ENCODE measurements at places on chromosomes 2 and 18.

DNA sequence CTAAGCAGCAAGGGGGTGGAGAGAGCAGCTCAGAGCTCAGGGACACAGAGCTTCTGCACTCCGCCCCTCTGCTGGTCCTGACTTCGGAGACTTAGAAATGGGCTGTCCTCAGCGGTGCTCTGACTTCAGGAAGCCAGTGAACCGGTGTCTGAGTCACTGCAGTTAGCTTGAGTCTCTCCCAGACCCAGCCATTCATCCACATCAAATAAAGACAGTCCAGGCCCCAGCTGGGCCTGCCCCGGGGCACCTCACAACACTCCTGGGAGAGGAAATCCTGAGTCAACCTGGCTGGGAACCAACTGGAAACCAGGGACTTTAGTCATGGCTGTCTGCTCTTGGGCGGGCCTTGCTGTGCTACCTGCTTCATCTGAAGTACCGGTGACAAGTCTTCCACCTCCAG lies 5.4 kb upstream of the ITGB6 start:
- no peak for DNase-seq

DNA sequence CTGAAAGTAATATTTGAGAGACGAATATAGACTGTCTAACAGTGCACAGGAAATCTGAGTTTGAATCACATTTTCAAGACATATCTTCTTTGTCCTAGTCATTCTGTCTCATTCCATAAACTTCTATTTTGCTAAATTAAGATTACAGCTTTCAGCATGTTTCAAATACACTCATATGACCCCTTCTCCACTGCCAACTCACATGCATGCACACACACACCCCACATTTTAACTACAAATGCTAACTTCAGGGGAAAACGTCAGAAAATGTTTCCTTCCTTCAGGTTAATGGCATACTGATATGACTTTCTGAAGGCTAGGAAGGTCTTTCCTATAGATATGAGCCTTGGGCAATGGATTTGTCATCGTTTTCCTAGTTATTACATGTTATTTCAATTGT lies 373.7 kb downstream of the RBM43 start:
- no peak for DNase-seq

GRCh38 chr2:119371111-119371510 lies 4.3 kb downstream of the DBI start:
- DNase-seq, result no peak

- no peak for DNase-seq
Observed at GRCh38 chr2:152155209-152155608, 20.4 kb downstream of the STAM2 start.

DNA sequence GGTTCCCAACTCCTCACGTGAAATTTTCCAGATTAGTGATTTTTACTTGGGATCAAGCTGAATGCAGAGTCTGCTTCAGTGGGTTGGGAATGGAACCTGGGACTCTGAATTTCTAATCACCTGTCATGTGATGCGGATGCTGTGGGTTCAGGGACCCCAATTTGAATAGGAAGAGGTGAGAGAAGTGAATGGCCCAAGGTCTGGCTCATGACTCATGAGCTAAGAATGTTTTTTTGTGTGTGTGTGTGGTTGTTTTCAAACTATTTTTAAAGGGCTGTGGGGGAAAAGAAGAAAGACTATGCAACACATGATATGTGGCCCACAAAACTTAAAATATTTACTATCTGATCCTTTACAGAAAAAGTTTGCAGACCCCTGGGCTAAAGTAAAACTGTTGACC lies 108.5 kb upstream of the CYRIA start:
- no peak for DNase-seq

DNA sequence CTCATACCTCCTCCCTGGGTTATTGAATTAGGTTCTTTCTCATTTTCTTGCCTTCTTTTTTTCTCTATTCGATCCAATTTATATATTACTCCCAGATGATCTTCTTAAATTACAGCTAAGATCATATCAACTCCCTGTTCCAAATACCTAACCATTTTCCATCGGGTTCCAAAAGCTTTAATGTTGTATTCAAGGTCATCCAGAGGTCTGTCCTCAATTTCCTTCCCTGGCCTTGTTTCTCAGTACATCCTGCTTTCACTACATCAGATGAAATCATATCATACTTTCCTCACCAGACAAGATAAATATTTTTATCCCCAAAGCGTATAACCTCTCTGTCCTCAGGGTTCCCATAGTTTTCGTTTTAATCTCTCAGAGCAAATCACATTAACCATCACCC lies 36.3 kb upstream of the GREB1L start:
- no peak for DNase-seq

DNA sequence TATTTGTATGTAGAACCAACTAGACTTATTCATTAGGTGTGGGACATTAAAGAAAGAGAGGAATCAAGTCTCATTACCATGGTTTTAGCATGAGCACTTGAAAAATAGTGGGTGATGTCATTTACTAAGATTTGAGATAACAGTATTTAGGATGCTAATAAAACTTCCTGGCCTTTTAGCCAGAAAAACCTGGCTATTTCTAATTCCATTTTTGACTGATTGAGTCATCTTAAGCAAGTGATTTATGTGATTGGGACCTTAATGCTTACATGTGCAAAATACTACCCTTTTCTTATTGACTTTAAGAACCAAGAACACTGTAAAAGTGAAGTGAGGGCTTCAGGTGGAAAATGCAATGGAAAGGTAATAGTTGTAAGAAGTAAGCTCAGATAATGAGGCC lies 196.8 kb upstream of the SESTD1 start:
- no peak for DNase-seq

- DNase-seq, result no peak
Observed at GRCh38 chr2:205495819-205496218, 186.5 kb upstream of the NRP2 start.

- DNase-seq, result no peak
Observed at GRCh38 chr2:74314107-74314506, 29.1 kb downstream of the SLC4A5 start.

DNA sequence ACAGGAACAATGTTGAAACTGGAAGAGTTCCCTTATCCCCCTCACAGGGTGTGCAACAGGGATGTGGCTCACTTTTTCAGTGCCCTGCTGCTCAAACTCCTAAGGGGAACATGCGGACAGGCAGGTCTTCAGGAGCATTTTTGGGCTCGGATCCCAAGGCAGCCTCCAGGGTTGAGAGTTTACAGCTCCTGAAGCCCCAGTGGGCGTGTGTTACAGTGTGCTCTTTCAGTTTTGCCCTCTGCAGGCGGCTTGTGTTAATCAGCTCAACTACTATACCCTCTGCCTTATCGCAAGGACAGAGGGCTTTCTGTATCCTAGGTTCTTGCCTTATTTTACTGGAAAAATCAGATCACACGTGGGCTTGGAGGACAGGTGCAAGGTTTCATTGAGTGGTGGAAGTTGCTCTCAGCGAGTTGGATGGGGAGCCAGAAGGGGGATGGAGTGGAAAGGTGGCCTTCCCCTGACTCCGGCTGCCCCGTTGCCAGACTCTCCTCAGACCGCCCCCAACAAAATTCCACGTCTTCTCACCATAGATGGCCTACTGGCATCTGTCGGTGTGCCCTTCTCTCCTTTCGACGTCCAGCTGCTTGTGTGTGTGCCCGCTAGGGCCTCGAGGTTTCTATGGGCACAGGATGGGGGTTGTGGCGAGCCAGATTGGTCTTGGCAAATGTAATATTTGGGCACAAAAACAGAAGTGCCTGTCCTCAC lies 541.9 kb downstream of the TMX3 start:
- no peak for DNase-seq

GRCh38 chr2:43576981-43577892 lies 18.6 kb downstream of the THADA start:
- DNase-seq, result no peak

- DNase-seq, result no peak
Observed at GRCh38 chr18:64872710-64873458, 724.0 kb upstream of the LINC00305 start.

GRCh38 chr2:204896146-204896545 lies 350.9 kb downstream of the PARD3B start:
- DNase-seq, result no peak

- no peak for DNase-seq
Observed at GRCh38 chr2:183963609-183964008, 634.7 kb upstream of the ZNF804A start.

DNA sequence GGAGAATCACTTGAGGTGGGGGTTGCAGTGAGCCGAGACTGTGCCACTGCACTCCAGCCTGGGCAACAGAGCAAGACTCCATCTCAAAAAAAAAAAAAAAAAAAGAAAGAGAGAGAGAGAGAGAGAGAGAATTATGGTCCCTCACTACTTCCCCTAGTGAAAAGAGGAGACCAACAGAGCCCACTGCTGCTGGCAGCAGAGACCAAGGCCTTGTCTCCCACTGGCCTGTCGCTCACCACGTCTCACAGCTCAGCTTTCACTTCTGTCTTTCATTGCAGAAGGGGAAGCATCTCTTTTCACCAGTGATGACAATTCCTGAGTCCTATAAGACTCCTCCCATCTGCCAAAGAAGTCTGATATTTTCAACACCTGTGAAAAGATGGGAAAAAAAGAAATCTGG lies 81.3 kb downstream of the CLHC1 start:
- no peak for DNase-seq
